MCF 10A (cell line): ENCODE measurements at places on chromosomes 6 and 20. TPM values are rescaled to one million over a fixed set of nuclear protein-coding genes. Genes with fewer than 3 reads are reported as not detected.

NEURL2 gene
- 2.0 and 2.5 TPM in 2 replicates for total RNA-seq

TRIM10 gene
- total RNA-seq = not detected in 2 replicates

YTHDF1 gene
- total RNA-seq = 47.1 and 49.5 TPM in 2 replicates

GHRH gene
- not detected in 2 replicates for total RNA-seq

ARMH2 gene
- total RNA-seq = not detected in 2 replicates

- H3K27me3 ChIP-seq = no peaks in the 10 kb centered on the region
- DNase-seq = no peak
- H3K4me3 ChIP-seq = no peak overlapping the region
These were observed 17.7 kb upstream of the RIPOR3 start for GRCh38 chr20:50708845-50709635.

GRCh38 chr6:109927052-109927451, 51.1 kb upstream of the GPR6 start:
- peaks cover 17% of the 10 kb centered on the region for H3K27me3 ChIP-seq
- H3K36me3 ChIP-seq = no peaks in the 10 kb centered on the region
- peaks cover 6% of the 10 kb centered on the region for H3K4me1 ChIP-seq

GRCh38 chr6:95690328-95690727, 113.0 kb downstream of the MANEA start:
- peaks cover 8% of the 10 kb centered on the region for H3K4me1 ChIP-seq
- peak; percentile 15 for DNase-seq
- H3K27me3 ChIP-seq = peaks cover 28% of the 10 kb centered on the region
- no peak overlapping the region for H3K4me3 ChIP-seq
- H3K27ac ChIP-seq = no peak overlapping the region

DNA sequence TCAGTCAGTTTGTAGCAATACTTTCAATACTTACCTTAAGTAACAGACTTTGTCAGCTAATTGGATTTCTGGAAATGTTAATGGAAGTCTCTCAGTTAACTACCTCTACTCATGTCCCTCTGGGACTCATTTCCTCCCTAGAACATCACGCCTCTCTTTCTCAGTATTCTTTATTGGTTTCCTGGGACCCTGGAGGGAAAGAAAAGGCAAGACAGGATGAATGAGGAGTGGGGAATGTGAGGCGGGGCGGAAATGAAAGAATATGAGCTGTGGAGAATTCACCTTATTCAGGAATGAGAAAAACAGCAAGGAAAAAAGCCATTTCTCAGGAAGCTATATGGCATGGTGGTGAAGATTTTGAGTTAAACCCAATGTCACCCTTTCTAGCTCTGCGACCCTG, 62.7 kb downstream of the ANKS1A start:
- no peak overlapping the region for H3K4me3 ChIP-seq
- no peak for DNase-seq
- no peaks in the 10 kb centered on the region for H3K27me3 ChIP-seq
- H3K4me1 ChIP-seq = peaks cover 13% of the 10 kb centered on the region
- H3K36me3 ChIP-seq = no peaks in the 10 kb centered on the region

GRCh38 chr20:57417830-57418780, 26.9 kb downstream of the RBM38 start:
- H3K4me3 ChIP-seq = no peak overlapping the region
- H3K36me3 ChIP-seq = no peaks in the 10 kb centered on the region
- H3K27ac ChIP-seq = no peak overlapping the region
- no peaks in the 10 kb centered on the region for H3K4me1 ChIP-seq
- DNase-seq = no peak

DNA sequence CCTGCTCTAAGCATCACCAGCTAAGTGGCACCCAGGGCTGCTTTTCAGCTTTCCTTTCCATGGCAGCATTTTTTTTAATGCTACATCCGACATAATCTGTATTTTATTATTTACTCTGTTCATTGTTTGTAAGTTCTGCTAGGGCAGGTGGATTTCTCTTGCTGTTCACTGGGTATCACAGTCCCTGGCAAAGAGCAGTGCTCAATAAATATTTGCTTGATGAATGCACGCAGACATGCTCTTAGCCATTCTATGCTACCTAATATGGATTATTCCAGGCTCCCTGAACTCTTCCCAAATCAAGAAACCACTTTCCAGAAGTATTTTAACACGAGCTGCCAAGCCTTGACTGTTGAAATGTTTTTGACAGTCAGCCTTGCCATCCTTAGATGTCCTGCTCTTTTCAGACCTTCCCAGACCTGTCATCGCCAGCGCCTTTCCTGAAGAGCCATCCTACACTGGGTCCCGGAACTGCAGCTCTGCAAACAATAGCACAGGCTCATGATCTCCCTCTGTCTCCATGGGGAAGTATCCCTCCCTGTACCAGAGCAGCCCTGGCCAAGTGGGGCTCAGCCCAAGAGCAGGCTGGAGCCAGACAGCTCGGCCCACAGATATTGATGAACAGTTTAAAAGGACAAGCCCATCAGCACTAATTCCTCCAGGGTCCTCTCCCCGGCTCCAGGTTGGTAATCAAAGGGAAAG, 136.5 kb upstream of the CDH4 start:
- no peak overlapping the region for H3K4me3 ChIP-seq
- peaks cover 85% of the 10 kb centered on the region for H3K27me3 ChIP-seq
- H3K36me3 ChIP-seq = no peaks in the 10 kb centered on the region
